ENCODE measurements at places on chromosomes 1 and 21.

GRCh38 chr1:198542632-198543031 is 2.2 kb upstream of the ATP6V1G3 start:
- no peak for DNase-seq

GRCh38 chr1:15799928-15800835 is 7.3 kb downstream of the UQCRHL start:
- DNase-seq, result no peak

DNA sequence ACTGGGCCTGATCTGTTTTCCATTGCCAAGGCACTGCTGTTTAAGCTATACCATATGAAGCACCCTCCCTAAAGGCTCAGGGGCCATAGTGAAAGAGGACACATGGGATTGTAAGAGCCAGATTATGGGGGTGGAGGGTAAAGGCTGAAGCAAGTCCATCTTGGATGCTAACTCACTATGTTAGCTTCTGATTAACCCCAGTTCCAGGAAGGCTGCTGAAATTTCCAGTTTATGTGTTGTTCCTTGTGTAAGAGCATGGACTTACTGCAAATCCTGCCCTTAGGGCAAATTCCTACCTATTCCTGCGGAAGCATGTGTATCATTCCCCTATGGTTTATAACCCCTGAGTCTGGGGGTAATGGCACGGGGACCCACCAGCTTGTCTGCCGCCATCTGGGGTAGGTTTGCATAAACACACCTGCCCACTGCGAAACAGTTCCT is 91.8 kb upstream of the SERBP1 start:
- no peak for DNase-seq

- DNase-seq, result no peak
Observed at GRCh38 chr1:89759036-89759435, 61.8 kb upstream of the LRRC8D start.

DNA sequence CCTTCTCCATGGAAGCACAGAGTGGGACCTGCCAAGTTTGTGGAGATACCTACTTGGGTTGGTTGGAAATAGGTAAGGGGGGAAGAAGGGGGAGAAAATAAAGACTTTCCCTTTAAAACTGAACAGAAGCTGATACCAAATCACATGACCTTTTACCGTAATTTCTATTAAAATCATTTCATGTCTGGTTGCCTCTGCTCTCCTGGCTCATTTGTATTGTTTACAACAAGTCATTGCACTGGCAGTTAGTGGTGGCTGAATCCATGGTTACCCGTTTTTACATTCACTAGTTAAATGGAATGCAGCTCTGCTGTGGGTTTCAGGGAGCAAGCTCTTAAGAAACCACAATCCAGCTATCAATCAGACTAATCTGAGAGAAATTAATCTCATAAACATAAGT is 353.7 kb upstream of the ESRRG start:
- DNase-seq, result no peak

GRCh38 chr1:5725855-5726585 is 266.2 kb downstream of the NPHP4 start:
- DNase-seq, result no peak

All from CD4-positive, alpha-beta T cell treated with Interleukin-10 for 1 hour (primary cell).